ENCODE measurements at places on chromosomes 5 and 9.

DNA sequence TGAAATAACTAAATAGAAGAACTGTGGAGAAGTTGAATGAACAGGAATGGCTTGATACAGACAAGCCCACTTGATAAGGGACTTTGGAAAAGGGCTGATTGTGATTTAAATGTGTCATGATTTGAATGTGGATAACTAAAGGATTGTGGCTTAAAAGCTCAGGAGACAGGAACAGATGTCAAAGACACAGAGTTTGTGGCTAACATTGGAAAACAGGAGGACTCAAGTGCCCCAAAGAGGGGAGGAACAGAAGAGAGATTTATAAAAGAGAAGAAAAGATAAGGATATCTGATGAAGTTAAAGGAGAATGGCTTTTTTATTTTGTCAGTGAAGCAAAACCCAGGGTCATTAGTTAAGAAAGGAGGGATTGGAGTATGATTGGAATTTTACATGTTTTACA is 124.2 kb upstream of the TRPM3 start:
- no peak for DNase-seq

DNA sequence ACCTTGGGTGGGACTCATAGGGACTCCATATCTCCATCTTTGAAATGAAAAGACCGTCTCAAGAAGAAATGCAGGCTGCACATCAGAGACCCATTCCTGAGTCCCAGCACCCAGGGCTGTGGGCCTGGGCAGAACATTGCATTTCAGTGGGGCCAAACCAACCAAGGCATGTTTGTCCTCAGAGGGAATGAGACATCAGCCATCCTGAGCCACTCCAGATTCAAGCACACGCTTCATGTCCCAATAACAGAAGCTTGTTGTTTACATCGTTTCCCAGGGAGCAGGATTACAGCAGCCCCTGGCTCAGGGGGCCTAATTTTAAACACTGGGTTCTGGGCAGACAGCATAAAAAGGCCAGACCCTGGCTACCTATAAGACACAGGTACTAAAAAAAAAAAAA is 24.3 kb downstream of the DUSP1 start:
- DNase-seq, result no peak

DNA sequence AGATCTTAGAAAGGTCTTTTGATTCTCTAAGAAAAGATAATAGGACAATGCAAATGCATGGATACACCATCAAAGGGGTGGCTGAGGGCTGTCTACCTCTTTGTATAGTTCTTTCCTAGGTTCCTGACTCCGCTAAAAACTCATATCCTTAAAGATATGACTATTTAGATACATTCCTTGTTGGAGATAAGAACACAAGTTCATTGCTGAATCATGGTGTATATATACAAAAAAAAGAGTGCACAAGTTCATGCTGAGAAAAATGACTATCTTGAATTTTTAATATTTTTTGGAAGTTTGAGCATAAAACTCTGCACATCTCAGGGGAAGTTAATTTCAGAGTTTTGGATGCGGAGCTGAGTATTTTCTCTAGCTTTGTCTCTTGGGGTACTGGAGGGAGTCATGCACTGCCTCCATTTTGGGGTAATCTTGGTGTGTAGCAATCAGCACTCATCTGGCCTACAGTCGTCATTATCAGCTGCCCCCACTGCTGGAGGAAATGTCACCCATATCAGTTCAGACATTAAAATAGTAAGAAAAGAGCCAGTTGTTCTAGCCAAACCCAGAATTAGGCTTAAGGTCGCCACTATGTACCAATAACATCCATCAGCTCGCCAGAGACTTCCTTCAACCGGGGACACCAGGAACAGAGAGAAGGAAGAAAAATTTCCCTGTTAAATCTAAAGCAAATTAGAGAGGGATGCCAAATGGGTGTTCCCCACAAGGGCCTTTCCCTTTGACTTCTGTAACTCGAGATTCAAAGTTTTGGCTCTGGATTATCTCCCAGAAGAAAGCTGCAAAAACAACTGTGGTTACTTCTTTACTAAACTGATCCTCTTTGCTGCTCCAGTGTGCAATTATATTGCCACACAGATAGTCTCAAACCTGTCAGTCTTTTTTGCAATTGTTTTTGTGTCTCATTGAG is 49.0 kb downstream of the PTTG1 start:
- DNase-seq, result no peak

DNA sequence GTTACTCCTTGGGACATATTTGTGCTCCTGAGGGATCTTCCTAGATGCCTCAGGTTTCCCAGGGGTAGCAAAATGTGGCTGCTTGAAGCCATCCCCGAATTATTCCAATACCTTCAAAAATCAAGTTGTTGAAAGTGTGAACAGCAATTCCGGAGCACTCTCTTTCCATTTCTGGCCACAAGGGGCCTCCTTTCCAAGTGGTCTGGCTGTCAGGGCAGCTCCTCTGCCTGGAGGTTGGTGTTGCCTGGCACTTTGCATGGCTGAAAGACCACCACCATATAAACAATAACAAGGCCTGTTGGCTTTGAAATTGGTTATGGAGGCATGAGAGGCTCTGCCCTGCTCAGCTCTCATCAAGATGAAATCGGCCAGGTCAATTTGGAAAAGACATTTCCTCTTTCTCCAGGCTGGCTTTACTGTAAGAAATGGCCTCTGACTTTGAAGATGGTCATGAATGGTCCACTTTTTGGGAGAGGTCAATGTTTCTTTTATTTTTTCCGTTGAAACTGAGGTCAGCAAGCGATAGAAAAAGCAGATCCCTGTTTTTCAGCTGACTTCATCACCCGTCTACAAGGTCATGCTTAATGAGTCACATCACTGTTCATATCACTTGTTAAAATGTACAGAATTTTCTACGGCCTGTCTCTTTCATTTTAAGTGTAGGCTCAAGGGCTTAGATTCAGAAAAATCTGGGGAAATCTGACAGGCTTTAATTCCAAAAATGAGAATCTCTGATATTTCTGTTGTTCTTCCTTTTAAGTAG is 481.1 kb upstream of the ZNF608 start:
- no peak for DNase-seq

- no peak for DNase-seq
Observed at GRCh38 chr5:27234916-27235315, 196.5 kb upstream of the CDH9 start.

DNA sequence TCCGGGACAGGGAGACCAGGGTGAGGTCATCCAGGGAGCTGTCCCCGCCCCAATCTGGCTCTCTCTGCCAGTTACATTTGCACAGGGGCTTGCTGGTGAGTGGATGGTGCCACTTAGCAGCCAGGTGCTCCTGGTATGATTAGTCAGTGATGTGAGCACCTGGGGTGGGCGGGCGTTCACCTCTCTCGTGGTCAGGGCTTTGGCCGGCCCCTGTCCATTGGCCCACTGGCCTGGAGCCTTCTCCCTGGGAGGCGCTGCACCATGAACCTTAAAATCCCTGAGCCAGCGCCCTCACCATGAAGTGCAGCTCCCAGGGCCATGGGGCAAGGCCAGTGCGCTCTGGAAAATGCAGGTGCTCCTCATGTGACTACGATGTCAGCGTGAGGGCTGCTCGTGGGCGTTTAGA is 2.0 kb downstream of the NKD2 start:
- no peak for DNase-seq

- peak; percentile 60 for DNase-seq
Observed at GRCh38 chr9:132877824-132878694, at the start of gene AK8. TSS of gene AK8 (minus strand) at chr9:132878284. CDS start at chr9:132878255, 29 bp downstream.

GRCh38 chr5:120803282-120803681 is 339.2 kb downstream of the PRR16 start:
- DNase-seq, result no peak

All from activated CD4-positive, alpha-beta T cell treated with anti-CD3 and anti-CD28 coated beads, Interleukin-2, amount 50 U/mL, for 24 hours (primary cell).